DMS79 treated with DMSO at 0.1 percent for 48 hours (cell line): ENCODE measurements at places on chromosomes 2 and 18.

GRCh38 chr2:181178823-181179412 lies 198.5 kb downstream of the UBE2E3 start:
- no peak for DNase-seq

- DNase-seq, result no peak
These were observed 608.1 kb upstream of the REG3G start for GRCh38 chr2:78417355-78417754.

DNA sequence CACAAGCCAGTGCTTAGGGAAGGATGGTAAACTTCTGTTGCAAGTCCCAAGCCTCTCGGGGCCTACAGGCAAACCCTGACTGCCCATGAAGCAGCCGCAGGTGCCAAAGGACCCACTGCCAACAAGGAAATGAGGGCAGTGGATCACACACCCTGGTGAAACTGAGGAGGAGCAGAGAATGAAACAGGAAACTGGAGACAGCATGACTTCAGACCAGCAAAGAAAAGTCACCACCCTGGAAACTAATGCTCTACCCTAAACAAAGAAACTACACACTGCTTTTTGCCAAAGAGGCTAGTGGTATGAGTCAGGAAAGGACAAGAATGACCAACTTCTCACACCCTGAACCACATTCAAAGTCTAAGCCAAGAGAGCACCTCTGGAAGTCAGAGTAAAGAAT lies 97.2 kb downstream of the MYO5B start:
- no peak for DNase-seq

- DNase-seq, result no peak
These were observed 38.2 kb upstream of the EPHA4 start for GRCh38 chr2:221610255-221610654.

GRCh38 chr2:149380205-149380604 lies 49.8 kb downstream of the LYPD6 start:
- DNase-seq, result no peak

GRCh38 chr2:217650716-217651360 lies 352.0 kb downstream of the TNS1 start:
- no peak for DNase-seq

GRCh38 chr18:58024139-58024538 lies 19.9 kb upstream of the NEDD4L start:
- no peak for DNase-seq

- no peak for DNase-seq
These were observed 209.6 kb downstream of the CYP26B1 start for GRCh38 chr2:71938108-71938507.

- no peak for DNase-seq
These were observed 19.5 kb upstream of the TNS1 start for GRCh38 chr2:218022131-218022850.

- no peak for DNase-seq
These were observed 100.5 kb downstream of the TACR1 start for GRCh38 chr2:75098856-75099255.
